Type B pancreatic cell (in vitro differentiated cells): ENCODE measurements at places on chromosomes 16 and 17. TPM values are rescaled to one million over a fixed set of nuclear protein-coding genes. Genes with fewer than 3 reads are reported as not detected.

ESRP2 gene
- 65.6 and 150 TPM in 2 replicates for total RNA-seq

SOCS1 gene
- total RNA-seq, result 14.5 and 28.6 TPM in 2 replicates

TMEM106A gene
- total RNA-seq, result 4.4 TPM in 2 replicates

SBK1 gene
- total RNA-seq, result 29.8 and 31.9 TPM in 2 replicates

COPS3 gene
- total RNA-seq, result 59.0 and 63.1 TPM in 2 replicates

TOM1L2 gene
- total RNA-seq, result 62.5 and 107 TPM in 2 replicates

GJC1 gene
- 20.2 and 62.6 TPM in 2 replicates for total RNA-seq

DNA sequence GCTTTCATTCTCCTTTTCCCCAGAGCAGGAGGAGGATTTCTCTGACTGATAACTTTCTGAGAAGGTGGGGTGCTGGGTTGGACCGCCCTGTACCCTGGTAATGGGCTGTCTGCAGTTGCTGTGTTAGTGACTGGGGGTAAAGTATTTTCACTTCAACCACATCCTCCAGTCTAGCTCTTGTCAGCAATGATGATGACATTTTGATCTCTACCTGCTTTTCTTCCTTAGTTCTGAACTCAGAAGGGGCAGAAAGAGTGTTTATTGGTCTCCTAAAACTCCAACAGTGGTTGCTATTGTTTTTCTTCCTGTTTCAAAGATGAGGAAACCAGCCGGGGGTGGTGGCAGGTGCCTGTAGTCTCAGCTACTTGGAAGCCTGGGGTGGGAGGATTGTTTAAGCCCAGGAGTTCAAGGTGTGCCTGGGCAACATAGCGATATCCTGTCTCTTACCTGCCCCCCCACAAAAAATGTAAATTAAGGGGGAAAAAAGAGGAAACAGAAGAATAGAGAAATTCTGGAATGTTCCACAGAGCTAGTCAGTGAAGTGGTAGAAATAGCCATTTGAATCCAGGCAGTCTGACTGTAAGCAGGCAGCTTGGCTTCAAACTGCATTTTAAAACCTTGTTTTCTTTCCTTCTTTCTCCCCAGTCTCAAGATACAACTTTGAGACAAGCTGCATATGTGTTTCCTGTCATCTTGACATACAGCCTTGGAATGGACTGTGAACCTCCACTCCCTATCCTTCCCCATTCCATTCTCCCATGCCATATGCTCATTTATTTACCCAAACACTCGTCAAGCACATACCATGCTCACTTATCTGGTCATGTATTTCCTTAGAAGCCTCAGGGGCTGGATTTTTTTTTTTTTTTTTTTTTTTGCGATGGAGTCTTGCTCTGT is 3.3 kb upstream of the N4BP1 start:
- peaks cover 16% of the 10 kb centered on the region for H3K27me3 ChIP-seq
- peaks cover 10% of the 10 kb centered on the region for H3K4me1 ChIP-seq
- peak overlapping the region; percentile 99 for H3K27ac ChIP-seq
- peak overlapping the region; percentile 57 for H3K4me3 ChIP-seq
- peaks cover 5% of the 10 kb centered on the region for H3K36me3 ChIP-seq

DNA sequence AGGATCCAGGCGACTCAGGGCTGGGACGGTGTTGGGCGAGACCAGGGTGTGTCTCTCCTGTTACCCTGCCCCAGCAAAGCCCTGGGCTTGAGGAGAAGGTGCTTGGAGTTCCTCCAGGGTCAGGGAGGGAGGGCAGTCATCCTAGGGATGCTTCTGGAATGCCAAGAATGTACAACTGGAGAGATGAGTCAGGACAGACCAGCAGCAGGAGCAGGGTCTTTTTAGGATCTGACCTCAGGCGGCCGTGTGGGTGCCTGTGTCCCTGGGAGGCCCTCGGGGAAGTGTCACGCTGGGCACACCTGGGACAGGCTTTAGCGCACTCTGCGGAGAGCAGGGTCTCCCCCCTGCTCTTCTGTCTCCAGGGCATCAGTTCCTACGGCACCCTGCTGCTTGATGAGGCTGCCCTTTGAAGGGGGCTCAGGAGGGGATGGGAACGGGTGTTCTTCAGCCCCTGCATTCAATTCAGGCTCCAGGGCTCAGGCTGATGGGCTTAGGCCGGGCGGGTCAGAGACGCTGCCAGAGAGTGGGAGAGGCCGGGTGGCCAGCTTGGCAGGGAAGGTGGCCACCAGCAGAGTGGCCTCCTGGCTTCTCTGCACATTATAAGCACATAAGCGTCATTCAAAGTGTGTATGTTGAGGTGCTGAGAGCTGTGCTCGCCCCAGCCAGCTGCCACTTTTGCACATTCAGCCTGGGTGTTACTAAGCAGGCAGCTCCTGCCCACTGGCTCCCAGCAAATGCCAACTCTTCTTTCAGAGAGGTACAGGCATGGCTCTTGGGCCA is 8.4 kb upstream of the MTSS2 start:
- H3K27me3 ChIP-seq, result no peaks in the 10 kb centered on the region
- peak overlapping the region; percentile 76 for H3K27ac ChIP-seq
- no peak overlapping the region for H3K4me3 ChIP-seq
- H3K4me1 ChIP-seq, result peaks cover 23% of the 10 kb centered on the region

- no peaks in the 10 kb centered on the region for H3K36me3 ChIP-seq
- H3K4me1 ChIP-seq, result no peaks in the 10 kb centered on the region
- no peak for DNase-seq
- H3K4me3 ChIP-seq, result peak within 1 kb of the TSS; percentile 88
- H3K27ac ChIP-seq, result peak within 1 kb of the TSS; percentile 84
Measured at GRCh38 chr17:75720656-75721462, at the start of gene ITGB4. TSS of gene ITGB4 (plus strand) at chr17:75721459. CDS start at chr17:75724704, 3,245 bp downstream.

GRCh38 chr16:50093607-50094539 is 28.1 kb downstream of the HEATR3 start:
- no peaks in the 10 kb centered on the region for H3K27me3 ChIP-seq
- peaks cover 3% of the 10 kb centered on the region for H3K4me1 ChIP-seq
- no peak overlapping the region for H3K4me3 ChIP-seq
- H3K27ac ChIP-seq, result no peak overlapping the region
- peaks cover 17% of the 10 kb centered on the region for H3K36me3 ChIP-seq

GRCh38 chr16:67236563-67237395 is 9.8 kb downstream of the TMEM208 start:
- peak; percentile 75 for DNase-seq
- H3K4me1 ChIP-seq, result peaks cover 5% of the 10 kb centered on the region
- peaks cover 9% of the 10 kb centered on the region for H3K36me3 ChIP-seq
- no peak overlapping the region for H3K4me3 ChIP-seq
- no peak overlapping the region for H3K27ac ChIP-seq
- H3K27me3 ChIP-seq, result no peaks in the 10 kb centered on the region

- H3K27me3 ChIP-seq, result peaks cover 19% of the 10 kb centered on the region
- H3K4me3 ChIP-seq, result no peak overlapping the region
- DNase-seq, result no peak
- no peaks in the 10 kb centered on the region for H3K36me3 ChIP-seq
Measured at GRCh38 chr16:13906168-13907089, 13.5 kb upstream of the ERCC4 start.

DNA sequence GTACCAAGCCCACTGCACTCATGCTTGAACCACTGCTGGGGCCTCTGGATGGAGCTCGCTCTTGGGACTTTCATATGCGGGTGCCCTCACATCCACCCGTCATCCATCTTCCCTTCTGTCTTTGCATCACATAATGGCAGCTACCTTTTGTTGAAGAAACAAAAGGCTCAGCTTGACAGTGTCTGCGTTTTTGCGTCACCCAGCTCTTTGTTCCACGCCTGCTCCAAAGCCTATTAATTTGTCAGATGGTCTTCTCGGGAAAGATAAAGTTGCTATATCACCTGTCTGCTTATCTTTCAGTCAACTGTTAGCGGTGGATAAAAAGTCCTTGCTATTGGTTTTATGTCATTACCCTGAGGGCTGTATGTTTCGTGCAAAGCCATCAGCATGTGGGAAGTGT is 18.1 kb upstream of the BCO1 start:
- DNase-seq, result no peak
- peaks cover 9% of the 10 kb centered on the region for H3K27me3 ChIP-seq
- no peaks in the 10 kb centered on the region for H3K4me1 ChIP-seq
- no peaks in the 10 kb centered on the region for H3K36me3 ChIP-seq
- H3K27ac ChIP-seq, result peak overlapping the region; percentile 8

DNA sequence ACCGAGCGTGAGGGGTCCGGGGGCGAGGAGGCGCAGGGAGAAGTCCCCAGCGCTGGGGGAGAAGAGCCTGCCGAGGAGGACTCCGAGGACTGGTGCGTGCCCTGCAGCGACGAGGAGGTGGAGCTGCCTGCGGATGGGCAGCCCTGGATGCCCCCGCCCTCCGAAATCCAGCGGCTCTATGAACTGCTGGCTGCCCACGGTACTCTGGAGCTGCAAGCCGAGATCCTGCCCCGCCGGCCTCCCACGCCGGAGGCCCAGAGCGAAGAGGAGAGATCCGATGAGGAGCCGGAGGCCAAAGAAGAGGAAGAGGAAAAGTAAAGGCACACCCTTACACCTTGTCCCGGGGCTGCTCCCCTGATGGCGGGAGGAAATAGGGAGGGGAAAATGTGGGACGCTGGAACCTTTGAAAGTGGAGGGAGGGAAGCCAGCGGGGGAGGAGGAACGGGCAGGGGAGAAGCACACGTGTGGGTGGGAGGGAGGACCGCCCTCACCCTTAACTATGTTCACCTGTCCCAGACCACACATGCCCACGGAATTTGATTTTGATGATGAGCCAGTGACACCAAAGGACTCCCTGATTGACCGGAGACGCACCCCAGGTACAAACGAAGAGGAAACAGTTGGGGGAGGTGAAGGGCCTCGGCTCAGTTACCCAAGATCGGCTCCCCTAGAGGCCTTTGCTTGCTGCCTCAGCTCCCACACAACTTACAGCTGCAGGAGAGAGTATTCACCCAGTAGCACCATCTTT is 916 bp downstream of the PAGR1 start:
- peaks cover 8% of the 10 kb centered on the region for H3K36me3 ChIP-seq
- H3K27me3 ChIP-seq, result peaks cover 4% of the 10 kb centered on the region
- H3K4me3 ChIP-seq, result peak overlapping the region; percentile 93
- H3K4me1 ChIP-seq, result peaks cover 36% of the 10 kb centered on the region

DNA sequence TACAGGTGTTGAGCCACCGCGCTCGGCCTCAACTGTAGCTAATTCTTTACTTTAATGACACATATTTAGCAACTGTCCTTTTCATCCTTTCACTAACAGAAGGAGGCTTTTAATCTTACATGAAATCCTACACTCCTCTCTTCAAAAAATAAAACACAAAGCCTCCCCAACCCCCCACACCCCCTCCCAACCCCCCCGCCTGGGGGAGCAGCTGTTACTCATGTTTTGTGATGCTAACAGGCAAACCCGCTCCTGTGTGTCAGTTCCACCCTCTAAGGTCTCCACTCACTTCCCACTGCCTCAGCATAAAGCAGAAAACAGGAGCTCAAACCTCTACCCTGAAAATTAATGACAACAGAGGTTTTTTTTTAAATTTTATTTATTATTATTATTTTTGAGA is 55.4 kb upstream of the SLC25A19 start:
- H3K4me3 ChIP-seq, result no peak overlapping the region
- DNase-seq, result no peak
- no peaks in the 10 kb centered on the region for H3K36me3 ChIP-seq
- no peak overlapping the region for H3K27ac ChIP-seq

- peaks cover 41% of the 10 kb centered on the region for H3K4me1 ChIP-seq
- H3K4me3 ChIP-seq, result peak overlapping the region; percentile 88
- peaks cover 8% of the 10 kb centered on the region for H3K36me3 ChIP-seq
- DNase-seq, result no peak
- H3K27ac ChIP-seq, result peak overlapping the region; percentile 100
- H3K27me3 ChIP-seq, result no peaks in the 10 kb centered on the region
Measured at GRCh38 chr17:7475764-7476422, 3.5 kb downstream of the ZBTB4 start.

DNA sequence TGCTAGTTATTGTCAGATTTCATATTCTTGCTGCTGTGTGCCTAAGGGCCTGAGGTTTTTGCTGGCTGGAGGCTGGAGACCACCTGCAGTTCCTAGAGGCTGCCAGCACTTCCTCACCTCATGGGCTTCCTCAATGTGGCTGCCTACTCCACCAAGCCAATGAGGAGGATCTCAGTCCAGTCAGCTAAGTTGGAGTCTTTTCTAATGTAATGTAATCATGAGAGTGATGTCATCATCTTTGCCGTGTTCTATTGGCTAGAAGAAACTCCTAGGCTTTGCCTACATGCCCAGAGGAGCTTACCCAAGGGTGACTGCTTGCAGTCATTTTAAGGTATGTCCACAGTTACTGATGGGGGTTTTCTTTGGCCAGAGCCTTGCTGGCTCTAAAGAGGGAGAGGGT is 53.0 kb downstream of the SOCS3 start:
- DNase-seq, result no peak
- no peak overlapping the region for H3K27ac ChIP-seq
- peaks cover 5% of the 10 kb centered on the region for H3K4me1 ChIP-seq
- no peaks in the 10 kb centered on the region for H3K36me3 ChIP-seq

DNA sequence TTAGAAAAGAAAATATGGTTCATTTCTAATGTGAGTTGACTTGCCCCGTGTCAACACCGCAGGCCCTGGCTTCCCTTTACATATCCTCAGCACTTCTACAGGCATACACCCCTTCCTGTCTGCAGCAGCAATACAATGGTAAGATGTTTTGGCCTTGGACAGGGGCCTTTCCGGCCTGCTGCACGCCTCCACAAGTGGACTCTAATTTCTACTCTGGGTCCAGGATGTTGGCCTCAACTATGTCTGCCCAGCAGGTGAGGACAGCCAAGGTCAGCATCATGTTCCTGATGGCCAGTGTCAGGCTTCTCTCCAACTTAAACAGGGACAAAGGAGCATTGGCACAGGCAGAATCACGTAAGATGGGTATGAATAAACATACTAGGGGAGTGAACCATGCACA is 11.0 kb downstream of the C17orf67 start:
- H3K36me3 ChIP-seq, result no peaks in the 10 kb centered on the region
- H3K27me3 ChIP-seq, result peaks cover 3% of the 10 kb centered on the region
- H3K27ac ChIP-seq, result no peak overlapping the region
- DNase-seq, result no peak
- no peak overlapping the region for H3K4me3 ChIP-seq

- no peaks in the 10 kb centered on the region for H3K36me3 ChIP-seq
- DNase-seq, result no peak
- peaks cover 8% of the 10 kb centered on the region for H3K4me1 ChIP-seq
- H3K27ac ChIP-seq, result peak overlapping the region; percentile 74
- peaks cover 4% of the 10 kb centered on the region for H3K27me3 ChIP-seq
Measured at GRCh38 chr17:726271-726919, 6.0 kb upstream of the TLCD3A start.

DNA sequence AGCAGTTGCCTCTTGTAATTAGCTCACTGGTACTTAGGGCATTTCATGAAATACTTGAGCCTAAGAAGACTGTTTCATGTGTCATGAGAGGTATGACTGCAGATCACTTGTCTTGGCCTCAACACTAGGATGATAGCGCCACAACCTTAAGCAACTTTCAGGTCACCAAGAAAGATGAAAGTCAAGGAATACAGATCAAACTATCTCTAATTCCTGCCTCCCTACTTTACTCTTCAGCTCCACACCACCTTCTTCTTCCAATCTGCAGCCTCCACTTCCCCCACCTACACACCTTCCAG is 28.0 kb downstream of the GNA13 start:
- no peak overlapping the region for H3K27ac ChIP-seq
- peaks cover 6% of the 10 kb centered on the region for H3K4me1 ChIP-seq
- no peaks in the 10 kb centered on the region for H3K27me3 ChIP-seq
- no peak for DNase-seq
- no peak overlapping the region for H3K4me3 ChIP-seq

GRCh38 chr17:64133546-64134215 is 3.7 kb upstream of the ERN1 start:
- no peaks in the 10 kb centered on the region for H3K36me3 ChIP-seq
- H3K27me3 ChIP-seq, result peaks cover 16% of the 10 kb centered on the region
- H3K4me1 ChIP-seq, result peaks cover 15% of the 10 kb centered on the region
- DNase-seq, result no peak
- H3K27ac ChIP-seq, result peak overlapping the region; percentile 65
